ENCODE measurements at places on chromosomes 16 and 17.

DNA sequence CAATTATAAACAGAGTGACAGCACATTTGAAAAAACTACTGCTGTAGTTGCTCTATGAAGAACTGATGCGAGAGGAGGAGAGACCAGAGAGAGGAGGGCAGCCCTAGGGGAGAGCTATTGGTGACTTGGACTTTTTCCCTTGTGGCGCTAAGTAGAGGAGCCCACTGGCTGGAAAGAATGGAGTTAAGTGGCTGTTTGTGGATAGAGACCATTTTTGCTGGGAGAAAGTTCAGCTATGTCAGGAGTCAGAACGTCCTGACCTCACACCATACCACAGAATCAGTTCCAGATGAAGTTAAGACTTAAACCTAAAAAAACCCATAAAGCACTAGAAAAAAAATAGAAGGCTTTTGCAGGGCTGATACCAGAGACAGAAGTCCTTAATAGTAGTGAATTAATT lies 2.0 kb downstream of the POLR2A start:
- no peak for DNase-seq

- DNase-seq, result no peak
Measured at GRCh38 chr17:49901460-49902331, 53.8 kb upstream of the TAC4 start.

DNA sequence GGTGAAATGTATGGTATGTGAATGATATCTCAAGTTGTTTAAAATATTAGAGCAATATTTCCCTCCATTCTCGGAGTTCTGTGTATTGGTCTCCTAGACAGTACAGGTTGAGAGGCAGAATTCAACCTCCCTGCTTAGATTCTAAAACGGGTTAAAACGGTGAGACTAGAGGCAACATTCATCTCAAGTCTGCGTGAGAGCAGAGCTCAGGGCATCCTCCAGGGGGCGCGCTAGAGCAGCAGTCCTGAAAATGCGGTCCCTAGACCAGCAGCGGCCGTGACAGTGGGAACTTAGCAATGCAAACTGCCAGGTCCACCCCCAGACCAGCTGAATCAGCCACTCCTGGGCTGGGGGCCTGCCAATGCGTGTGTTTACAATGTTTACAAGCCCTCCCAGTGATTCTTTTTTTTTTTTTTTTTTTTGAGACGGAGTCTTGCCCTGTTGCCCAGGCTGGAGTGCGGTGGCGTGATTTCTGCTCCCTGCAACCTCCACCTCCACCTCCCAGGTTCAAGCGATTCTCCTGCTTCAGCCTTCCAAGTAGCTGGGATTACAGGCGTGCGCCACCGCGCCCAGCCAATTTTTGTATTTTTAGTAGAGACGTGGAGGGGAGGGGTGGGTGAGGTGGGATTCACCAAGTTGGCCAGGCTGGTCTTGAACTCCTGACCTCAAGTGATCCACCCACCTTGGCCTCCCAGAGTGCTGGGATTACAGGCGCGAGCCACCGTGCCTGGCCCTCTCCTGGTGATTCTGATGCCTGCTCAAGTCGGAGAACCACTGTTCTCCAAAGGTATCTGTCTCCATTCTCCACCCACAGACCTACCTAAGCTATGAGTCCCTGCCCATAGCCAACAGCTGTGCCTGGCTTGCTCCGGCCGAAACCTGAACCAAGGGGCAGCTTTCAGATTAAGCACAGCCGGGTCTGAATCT lies 24.2 kb downstream of the KLHL36 start:
- peak; percentile 71 for DNase-seq

DNA sequence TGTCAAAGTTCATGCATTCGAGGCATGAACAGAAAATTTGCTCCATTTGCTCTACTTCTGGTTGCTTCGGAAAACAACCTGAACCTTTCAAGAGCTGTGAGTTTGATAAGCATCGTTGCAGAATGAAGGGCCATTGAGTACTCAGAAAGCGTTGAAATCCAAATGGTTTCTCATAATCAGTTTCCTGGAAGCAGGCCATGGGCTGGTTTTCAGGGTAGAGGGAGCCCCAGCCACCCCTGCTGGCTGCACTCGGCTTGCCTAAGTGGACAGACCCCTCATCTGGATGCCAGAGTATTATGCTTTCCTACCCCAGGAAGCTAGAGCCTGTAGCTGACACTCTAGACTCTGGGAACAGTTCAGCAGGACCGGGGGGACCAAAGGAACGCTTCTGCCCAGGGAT lies 24.4 kb downstream of the SCNN1G start:
- DNase-seq, result no peak

DNA sequence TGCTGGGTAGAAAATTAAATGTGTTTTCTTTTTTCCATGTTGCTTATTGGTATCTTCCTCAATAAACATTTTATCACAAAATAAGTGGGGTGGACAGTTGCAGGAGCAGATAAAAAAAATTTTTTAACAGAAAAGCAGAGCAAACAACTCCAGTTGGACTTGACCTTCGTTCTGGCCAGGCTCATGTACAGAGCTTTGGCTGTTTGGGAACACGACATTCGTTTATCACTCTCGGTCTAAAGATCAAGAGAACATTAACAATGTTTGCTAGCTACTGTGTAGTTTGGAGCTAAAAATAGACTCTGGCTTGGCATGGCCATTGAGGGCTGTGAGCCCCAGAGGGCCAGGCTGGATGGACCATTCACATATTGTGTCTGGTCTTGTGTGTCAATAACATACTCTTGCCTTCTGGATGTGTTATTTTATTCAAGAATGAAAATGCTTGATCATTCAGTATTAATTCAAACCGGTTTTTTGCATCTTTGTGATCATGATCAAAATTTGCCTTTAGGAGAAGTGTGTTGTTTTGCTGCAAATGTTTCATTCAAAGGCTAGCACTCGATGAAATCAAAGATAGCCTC lies 56.6 kb downstream of the TMEM186 start:
- no peak for DNase-seq

DNA sequence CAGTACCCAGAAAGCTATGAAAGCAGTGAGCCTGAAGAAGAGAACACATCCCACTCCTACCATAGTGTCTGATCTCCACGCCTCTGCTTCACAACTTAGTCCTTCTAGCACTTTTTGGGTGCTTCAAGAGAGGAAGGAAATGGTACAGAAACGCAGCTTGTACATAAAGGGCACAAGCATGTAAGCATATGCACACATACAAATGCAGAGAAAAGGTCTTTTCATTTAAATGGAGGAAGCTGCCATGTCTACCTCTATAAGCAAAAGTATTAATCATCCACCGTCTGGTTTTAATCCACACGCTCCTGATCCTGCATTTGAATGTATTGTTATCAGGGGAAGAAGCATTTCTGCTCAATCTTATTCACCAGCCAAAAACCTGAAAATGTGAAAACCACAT lies 100.7 kb downstream of the HIC1 start:
- no peak for DNase-seq

DNA sequence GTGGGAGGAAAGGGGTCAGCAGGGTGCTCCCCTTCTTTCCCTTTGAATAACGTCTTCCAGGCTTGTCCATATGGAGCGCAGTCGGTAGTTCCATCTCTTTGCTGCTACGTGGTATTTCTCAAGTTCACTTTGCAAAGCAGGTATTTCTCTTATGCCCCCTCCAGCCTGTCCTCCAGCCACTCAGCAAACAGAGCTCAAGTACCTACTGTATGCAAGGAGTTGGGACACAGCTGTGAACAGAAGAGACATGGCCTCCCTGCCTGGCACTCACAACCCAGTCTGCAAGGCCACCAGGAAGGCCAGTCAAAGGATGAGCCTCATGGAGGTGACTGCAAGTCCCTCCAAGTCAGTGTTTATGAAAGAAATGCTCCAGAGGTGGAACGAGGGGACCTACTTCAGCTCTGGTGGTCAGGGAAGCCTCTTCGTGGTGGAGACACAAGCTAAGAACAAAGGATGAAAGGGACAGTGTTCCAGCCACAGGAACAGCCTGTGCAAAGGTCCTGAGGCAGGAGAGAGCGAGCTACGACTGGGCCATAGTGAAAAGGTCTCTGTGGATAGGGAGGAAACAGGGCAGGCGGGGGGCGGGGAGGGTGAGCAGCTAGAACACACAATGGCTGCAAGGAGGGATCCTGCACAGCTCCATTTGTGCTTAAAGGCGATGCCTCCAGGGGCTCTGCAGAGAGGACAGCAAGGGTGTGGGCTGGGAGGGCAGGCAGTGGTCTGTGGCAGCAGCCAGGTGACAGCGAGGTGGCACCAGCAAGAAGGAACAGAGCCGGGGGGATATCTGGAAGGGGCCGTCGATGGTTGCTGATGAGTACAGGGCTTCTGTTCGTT lies 32.6 kb downstream of the PPL start:
- no peak for DNase-seq

DNA sequence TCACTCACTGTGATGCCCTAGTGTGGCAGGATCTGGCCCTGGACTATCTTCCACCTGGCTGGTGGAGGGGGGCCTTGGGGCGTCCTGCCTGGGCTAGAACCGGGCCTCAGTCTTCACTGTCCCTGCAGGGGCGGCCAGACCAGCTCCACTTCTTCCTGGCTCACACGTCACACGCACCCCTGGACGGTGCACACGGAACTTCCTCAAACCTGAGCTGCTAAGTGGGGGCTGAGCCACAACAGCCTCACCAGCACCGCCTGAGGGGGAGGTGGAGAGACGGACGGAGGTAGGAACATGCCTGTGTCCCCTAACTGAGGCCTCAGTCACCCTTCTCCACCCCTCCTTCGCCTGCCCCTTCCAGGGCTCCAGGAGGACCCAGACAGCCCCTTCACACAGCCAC lies 36.6 kb downstream of the TIMM22 start:
- no peak for DNase-seq

DNA sequence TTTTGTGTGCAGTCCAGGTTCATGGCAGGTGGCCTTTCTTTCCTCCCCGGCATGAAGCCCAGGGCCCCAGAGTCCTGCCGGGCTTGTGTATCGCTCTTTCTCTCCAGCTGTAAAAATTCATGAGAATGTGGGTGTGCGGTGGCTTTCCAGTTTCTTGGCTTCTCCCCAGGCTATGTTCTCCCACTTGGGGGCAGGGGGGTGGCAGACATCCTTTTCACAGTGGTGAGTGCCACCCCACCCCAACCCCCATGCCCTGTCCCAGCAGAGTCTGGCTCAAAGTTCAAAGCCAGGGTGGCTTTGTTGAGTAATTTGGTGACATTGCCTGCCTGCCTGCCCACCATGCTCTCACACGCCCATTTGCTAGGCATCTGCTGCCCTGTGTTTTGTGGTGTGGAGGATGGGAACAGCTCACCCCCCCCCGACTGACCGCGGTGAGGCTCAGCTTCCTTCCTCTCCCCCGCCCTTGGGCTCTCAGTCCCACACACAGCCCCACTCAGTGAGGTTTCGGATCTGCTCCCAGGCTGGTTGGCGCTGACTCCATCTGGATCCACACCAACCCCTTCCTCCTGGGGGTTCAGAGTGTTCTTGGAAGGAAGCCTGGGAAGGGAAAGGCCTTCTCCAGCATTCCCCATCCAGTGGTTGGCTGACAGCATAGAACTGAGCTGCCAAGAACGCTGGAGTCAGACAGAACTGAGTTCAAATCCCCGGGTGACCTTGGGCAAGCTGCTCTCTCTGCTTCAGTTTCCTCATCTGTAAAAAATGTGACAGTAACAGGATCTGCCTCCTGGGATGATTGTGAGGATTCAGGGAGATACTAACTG lies 36.0 kb downstream of the CHD9 start:
- no peak for DNase-seq

- DNase-seq, result no peak
Measured at GRCh38 chr16:85173146-85173980, 61.1 kb upstream of the CIBAR2 start.

GRCh38 chr17:28740406-28741357 lies 3.1 kb upstream of the TRAF4 start:
- DNase-seq, result no peak

DNA sequence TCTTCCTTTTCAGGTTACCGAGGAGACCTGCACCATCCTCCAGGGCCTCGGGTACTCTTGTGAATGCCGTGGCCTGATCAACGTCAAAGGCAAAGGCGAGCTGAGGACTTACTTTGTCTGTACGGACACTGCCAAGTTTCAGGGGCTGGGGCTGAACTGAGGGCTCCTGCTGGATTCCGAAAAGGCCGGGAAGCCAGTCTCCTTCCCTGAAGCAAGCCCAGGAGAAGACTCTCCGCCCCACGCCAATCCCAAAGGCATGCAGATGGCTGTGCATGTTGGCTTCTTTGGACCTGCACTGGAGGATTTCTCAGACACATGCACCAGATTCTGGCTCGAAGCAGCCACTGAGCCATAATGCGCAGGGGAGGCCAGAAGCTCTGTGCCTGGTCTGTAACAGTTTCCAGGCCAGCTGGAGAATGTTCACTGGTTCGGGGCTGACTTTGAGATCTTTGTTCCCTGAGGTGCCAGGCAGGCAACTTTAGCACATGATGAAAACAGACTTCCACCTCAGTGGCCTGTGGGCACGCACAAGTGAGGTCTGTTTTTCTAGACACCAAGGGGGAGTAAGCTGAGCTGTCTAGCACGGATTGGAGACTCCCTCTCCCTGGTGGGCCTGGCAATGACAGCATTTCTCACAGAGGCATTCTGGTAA lies 49.1 kb downstream of the ADCY7 start:
- no peak for DNase-seq

GRCh38 chr17:4261452-4261851 lies 2.3 kb downstream of the ANKFY1 start:
- DNase-seq, result no peak

DNA sequence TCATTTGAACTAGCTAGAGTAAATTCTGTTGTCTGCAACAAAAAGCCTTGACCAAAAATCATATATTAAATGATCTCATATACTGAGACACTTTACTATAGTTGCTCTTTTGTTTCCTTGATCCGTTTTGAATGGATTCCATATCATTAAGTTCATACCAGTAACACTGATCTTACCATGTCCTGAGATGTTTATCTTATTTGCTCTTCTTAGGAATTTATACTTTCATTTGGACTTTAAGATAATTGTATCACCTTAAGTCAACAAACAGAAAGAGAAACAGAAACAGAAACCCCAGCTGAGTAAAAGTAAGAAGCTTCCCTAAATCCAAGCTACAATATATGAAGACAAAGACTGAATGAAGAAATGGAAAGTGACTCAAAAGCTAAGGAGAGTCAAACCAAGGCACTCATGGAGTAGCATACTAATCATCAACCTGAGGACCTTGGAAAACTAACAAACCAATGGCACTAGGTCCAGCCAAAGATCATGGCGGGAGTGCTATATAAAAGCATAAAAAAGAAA lies 106.5 kb upstream of the COX10 start:
- DNase-seq, result no peak
